ENCODE measurements at places on chromosomes 3 and 15.

- no peak for DNase-seq
These were observed 562.1 kb downstream of the IGSF11 start for GRCh38 chr3:118472586-118472985.

DNA sequence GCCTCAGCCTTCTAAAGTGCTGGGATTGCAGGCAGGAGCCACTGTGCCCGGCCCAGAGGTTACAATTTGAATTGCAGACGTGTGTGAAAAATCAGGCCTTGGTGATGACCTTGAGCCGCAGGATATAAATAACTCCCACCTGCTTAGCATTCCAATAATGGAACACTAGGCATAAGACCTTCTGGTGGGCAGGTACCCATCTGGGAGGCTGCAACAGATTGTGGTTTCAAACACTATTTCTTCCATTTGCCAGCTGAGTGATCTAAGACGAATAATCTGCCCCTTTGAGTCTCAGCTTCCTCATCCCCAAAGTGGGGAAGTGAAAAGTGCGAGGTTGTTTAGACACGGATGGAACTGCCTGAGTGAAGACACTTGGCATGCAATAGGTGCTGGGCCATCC is 47.7 kb upstream of the HERC1 start:
- no peak for DNase-seq

DNA sequence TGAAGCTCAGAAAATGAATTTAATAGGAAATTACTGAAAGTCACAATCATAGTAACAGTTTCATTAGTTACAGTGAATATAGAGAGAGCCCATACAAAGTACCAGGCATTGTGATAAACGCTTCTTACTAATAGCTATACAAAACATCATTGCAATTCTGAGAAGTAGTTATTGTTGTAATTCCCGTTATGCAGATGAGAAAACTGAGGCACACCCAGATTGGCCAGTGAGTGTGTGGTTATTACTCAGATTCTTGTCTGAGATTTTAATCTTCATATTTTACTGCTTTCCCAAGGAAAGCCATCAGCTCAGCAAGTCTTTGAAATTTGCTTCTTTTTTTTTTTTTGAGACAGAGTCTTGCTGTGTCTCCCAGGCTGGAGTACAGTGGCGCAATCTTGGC is 14.3 kb downstream of the FLNB start:
- no peak for DNase-seq

GRCh38 chr15:62737551-62737950 is 305.0 kb upstream of the TPM1 start:
- DNase-seq, result no peak

GRCh38 chr3:42688016-42688415 is 2.7 kb downstream of the KLHL40 start:
- DNase-seq, result no peak

GRCh38 chr3:45907769-45908705 is 21.7 kb downstream of the CCR9 start:
- DNase-seq, result no peak

DNA sequence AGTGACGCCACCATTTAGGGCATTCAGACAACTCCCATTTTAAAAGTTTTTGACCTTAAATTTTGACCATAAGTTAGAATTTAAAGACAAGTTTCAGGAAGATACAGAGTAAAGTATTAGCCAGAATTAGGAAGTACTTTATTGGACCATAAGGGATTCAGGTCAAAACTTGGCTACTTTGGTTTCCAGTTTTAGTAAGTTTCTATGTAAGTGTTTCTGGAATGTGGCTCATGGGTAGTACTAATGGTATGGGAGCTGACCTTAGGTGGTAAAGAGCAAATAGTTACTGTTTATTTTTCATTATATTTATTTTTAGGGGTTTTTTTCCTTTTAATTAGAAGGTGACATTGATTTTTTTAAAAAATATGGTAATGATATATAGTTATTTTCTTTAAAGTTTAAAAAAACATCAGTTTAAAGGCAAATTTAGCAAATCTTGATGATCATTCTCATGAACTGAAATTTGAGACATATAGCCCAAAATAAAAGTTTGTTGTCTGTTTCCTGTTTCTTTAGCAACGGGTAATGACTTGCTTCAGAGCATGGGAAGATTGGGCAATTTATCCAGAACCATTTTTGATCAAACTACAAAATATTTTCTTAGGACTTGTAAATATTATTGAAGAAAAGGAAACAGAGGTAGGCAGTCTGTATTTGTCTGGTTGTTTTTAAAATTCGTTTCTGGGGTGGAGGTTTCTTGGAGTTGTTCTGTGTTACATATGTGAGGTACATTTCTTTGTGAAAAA is 34.3 kb downstream of the U2SURP start:
- DNase-seq, result no peak

DNA sequence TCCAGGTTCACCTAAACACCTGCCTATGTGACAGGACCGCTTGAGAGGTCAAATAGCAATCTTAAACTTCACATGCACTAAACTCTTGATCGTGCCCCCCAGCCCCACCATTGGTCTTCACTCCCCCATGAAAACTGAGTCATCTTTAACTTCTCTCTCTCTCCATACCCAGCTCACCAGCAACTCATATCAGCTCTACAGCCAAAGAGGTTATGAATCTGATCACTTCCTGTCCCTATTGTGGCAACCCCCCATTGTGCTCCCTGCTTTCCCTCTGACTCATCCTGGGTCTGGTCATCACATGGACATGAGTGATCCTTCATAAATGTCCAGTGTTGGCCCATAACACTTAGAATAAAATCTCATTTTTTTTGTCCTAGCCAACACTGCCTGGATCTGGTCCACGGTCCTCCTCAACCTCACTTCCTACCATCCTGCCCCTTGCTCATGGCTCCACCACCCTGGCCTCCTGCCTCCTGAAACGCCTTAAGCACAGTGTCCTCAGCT is 103.4 kb upstream of the HACD2 start:
- DNase-seq, result no peak

DNA sequence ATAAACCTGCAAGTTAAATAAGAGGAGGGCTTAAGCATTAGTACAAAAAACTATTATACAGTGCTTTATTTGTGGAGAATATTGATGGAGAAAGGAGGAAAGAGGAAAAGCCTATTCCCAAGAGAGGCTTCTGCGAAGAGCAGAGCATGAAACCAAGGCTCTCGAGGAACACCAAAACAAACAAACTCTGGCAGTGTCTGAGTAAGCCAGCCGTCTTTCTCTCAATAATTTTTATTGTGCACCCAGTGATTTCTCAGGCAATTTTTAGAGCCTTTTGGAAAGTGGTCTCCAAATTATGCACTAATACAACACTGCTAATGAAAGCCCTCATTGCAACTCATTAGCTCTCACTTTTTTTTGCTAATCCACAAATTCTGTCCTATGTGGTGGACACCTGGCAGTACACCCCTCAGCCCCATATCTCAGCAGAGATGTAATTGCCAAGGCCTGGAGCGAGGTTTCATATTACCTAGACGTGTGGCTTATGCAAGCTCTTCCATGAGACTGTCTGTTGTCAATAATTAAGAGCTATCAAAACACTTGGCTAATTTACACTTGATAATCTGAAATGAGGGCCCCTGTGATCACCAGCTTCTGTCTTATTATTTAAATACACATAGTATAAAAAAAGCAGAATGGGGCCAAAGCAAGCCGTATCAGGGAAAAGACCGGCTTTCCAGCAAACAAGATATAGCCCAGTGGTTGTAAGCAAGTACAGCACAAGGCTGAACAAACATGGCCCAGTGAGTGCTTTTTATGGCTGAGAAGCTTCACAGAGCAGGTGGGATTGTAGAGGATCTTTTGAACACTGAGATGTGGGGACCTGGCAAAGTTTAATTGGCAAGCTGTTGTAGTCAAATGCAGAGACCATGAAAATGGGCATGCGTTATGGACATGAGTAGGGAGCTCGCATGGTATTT is 216.9 kb downstream of the ROBO2 start:
- no peak for DNase-seq

- no peak for DNase-seq
These were observed 133.3 kb upstream of the SLC24A5 start for GRCh38 chr15:47987461-47987860.

DNA sequence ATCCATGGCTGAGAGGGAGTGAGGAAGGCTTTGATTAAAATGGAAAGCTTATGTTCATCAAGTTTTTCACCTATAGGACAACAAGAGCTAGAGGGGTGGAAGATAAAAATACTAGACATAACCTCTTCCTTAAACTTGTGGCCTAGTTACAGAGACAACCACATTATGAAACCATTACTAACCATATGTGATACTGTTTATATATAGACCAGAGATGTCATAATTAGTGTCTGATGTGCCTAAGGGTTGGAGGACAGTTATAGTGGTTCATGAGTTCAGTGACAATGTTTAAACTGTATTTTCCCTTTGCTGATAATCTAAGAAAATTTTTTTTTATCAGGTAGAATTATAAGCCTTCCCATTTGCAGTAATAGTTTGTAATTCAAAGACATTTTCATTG is 23.7 kb downstream of the PHLDB2 start:
- DNase-seq, result no peak

DNA sequence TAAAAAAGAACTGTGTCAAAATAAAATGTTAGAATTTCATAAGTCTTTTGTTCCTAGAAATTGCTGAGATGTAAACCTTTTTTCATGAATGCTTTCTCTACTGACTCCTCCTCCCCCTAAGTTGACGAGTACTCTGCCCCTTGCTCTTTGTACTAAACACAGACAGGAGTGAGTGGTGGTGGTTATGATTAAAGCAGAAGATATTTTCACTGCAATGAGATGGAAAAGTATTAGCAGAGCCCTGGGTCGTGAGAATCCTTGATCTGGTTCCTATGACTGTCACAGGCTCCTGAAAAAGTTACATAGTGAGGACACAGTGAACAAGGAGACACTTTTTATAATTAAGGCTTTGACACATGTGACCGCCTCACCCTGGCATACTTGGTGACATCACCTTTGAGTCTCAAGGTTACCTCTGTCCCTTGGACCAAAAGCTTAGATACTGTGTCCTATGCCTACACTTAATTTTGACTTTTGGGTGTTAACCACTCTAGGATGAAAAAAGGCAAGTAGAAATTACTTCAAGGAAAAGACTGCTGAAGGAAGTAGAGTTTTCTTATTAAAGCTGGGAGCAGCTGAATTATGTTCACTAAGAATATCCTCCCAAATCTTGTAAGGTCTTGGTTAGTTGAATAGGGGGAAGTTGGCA is 130.4 kb upstream of the LYSMD4 start:
- no peak for DNase-seq

DNA sequence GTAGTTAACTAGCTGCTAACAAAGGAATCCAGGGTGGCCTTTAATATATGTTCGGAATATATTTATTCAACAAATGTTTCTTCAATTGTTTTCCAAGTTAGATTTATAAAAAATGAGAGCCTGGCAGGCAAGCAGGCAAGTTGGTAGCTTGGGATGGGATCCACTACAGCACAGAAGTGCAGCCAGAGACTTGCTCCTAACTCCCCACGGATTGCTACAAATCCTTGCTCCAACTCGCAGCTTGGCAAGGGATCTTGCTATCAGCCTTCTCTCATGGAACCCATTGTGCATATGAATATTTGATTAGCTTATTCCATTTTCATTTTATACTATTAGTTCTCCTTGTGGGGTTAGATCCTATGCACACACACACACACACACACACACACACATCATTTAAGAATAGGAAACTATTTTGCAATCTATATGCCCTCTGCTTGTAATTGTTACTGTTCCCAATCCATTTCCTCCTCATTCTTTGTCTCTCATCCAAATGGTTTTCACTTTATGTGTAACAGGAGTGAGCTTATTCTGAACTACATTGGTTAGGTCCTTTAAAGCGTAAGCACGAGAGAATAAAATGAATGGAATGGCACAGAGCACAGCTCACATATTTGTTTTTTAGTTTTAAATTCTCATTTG is 505.6 kb downstream of the LPP start:
- no peak for DNase-seq

- DNase-seq, result no peak
These were observed 34.5 kb downstream of the TKT start for GRCh38 chr3:53221345-53221744.

- DNase-seq, result no peak
These were observed 388.7 kb upstream of the SGO1 start for GRCh38 chr3:20574746-20575145.

GRCh38 chr3:171380711-171381425 is 79.3 kb downstream of the TNIK start:
- no peak for DNase-seq

- no peak for DNase-seq
These were observed 22.5 kb upstream of the EPHB1 start for GRCh38 chr3:134772591-134772990.

GRCh38 chr3:138051947-138052802 is 42.2 kb downstream of the CLDN18 start:
- peak; percentile 38 for DNase-seq

DNA sequence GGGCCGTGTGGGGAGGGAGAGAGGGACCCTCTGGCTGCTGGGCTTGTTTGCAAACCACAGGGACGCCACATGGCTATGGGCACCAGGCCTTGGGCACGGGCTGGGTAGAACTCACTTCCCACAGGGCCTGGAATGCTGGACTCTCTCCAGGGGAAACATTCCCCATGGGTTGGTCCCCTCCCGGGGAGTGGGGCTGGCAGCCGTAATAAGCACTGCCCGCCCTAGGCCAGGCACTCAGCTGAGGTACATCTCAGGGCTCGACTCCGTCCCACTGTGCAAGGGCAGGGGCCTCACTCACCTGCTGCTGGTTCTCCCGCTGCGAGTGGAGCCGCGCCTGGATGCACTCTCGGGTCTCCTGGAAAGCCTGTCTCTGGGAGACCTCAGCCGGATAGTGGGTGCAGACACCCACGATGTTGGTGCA is 96.7 kb downstream of the ADCY5 start:
- DNase-seq, result no peak

- DNase-seq, result no peak
These were observed 148.6 kb upstream of the NR2F2 start for GRCh38 chr15:96181873-96182301.

- DNase-seq, result no peak
These were observed 3.6 kb upstream of the ATOSA start for GRCh38 chr15:52682781-52683180.

- DNase-seq, result no peak
These were observed 151.8 kb downstream of the SYNPR start for GRCh38 chr3:63429905-63430304.

GRCh38 chr3:5095886-5096285 is 26.2 kb upstream of the ARL8B start:
- DNase-seq, result peak; percentile 23

- DNase-seq, result no peak
These were observed 73.0 kb downstream of the KLF13 start for GRCh38 chr15:31399544-31400171.

DNA sequence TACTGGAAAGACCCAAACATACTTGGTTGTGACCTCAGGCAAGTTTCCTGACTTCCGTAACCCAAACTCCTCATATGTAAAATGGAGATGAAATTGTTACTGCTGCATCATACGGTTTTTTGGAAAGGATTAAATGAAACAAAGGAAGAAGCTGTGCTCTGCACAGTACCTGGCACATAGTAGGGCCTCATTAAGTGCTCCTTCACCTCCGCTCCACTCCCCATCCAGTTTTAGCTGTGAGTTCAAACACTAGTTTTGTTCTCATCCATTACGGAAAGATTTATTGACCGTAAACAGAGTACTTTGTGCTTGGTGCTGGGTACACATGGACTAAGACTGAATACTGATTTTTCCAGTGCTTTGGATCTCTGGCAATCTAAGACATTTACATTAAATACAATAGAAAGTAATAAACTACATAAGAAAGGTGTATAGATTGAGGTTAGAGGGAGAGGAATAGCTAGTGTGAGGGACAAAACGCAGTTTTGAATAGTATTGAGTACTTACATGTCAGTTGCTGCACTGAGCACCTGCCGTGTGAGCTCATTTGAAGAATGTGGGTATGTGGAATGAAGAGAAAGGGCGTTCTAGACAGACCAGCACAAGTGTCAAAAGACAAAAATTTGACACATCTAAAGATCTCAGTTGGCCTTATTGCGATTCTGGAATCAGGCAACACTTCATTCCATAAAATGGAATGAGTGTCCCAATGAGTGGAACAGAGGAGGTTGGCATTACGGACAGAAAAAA is 594 bp upstream of the ICE2 start:
- DNase-seq, result no peak
